ENCODE measurements at places on chromosomes 6 and 20.

- peak; percentile 81 for DNase-seq
Measured at GRCh38 chr6:31356946-31357466, at the start of gene HLA-B. Gene HLA-B (minus strand): TSS chr6:31357179. CDS start chr6:31357158, 21 bp downstream.

- DNase-seq, result no peak
Measured at GRCh38 chr6:160042014-160042773, 73.3 kb downstream of the IGF2R start.

GRCh38 chr20:63837479-63837878, 6.4 kb upstream of the ZBTB46 start:
- no peak for DNase-seq

GRCh38 chr6:148890652-148891404, 144.0 kb downstream of the UST start:
- no peak for DNase-seq

DNA sequence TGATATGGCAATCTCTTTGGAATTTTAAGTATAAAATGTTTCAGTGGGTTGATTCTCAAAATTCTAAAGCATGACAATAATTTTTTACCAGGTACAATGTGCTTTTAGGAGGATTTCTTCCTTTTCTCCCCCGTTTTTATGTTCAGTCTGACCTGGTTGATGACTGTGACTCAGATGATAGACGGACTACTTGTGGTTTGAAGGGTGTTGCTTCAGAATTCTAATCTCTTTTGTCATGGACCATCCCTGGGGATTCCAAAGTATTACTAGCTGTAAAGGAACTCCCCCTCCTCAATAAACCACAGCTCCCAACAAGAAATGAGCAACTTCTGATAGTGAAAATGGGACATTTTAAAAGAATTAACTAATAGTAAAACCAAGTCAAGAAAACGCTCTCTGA, 34.9 kb upstream of the TNFAIP3 start:
- no peak for DNase-seq

DNA sequence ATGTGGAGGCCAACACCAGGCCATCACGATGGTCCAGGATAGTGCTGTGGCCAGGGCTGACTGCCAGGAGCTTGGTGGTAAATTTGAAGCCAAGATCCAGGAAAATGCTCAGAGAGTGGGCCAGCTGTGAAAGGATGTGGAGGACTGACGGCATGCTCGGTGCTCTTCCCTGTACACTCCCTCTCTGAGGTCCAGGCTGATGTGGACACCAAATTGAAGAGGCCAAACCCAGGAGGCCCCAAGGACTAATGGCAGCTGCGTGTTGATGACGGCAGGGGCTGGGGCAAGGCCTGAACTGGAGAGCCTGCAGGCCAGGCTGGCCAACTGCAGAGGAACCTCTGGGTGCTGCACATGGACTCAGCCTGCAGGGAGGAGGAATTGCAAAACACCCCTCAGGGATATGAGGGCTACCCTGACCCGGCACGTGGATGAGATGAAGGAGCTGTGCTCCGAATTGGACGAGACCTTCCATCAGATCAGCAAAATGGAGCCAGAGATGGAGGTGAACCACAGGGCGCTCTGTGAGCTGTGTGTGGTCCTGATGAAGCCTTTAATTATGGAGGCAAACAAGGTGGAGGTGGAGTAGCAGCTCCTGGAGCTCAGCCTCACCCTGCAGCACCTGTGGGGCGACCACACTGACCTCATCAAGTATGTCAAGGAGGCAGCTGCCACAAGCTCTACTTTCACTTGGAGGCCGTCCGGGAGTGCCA, 6.9 kb upstream of the RAET1E start:
- no peak for DNase-seq

GRCh38 chr6:6842291-6842690, 253.8 kb downstream of the LY86 start:
- no peak for DNase-seq

- DNase-seq, result no peak
Measured at GRCh38 chr6:129312880-129313279, 397.1 kb downstream of the ARHGAP18 start.

- no peak for DNase-seq
Measured at GRCh38 chr6:1202201-1202600, 109.7 kb upstream of the FOXQ1 start.

DNA sequence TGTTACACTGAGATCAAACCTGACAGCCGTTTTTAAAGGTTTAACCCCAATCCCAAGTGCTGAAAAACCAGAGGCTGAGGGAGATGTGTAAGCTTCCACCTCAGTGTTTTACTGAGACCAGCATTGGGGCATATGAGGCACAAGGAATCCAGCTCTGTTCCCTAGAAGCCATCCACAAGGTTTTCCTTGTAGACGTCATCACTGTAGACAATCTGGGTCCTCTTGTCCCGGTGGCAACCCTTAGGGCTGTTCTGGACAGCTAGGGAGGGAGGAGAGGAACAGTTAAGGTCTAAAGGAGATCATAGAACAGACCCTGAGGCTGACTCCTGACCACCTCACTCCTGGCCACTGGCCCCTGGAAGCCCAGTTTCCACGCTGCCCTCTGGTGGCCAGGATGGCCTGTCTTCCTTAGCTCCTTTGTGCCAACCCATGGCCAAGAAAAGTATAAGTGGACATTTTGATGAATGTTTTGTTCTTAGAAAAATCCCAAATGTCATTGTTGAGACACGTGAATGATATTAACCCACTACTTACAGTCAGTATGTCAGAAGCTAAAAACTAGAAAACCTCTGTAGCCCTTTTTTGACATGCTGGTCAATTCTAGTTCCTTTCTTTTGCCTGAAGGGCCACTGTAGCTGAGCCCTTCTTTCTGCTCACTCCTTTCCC, 6.4 kb downstream of the CFB start:
- DNase-seq, result peak; percentile 58

- no peak for DNase-seq
Measured at GRCh38 chr6:62042429-62042828, 243.6 kb downstream of the KHDRBS2 start.

GRCh38 chr6:155561257-155561965, 105.8 kb upstream of the NOX3 start:
- no peak for DNase-seq

GRCh38 chr20:50373674-50374286, 136.4 kb upstream of the PTPN1 start:
- no peak for DNase-seq

DNA sequence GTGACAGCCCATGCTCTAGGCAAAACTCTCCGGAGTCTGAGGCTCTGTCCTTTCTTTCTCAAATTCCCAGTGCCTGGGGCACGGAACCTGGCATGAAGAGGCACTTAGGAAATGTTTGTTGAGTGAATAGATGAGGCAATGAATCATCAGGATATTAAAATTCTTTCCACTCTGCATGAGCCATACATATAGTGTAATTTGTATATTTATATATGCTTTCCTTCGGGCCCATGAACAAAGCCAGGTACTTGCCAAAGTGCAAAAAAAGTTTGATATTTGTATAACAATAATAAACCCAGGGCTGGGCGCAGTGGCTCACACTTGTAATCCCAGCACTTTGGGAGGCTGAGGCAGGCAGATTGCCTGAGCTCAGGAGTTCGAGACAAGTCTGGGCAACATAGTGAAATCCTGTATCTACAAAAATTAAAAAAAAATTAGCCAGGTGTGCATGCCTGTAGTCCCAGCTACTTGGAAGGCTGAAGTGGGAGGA, 212.3 kb upstream of the ZNF217 start:
- DNase-seq, result no peak

DNA sequence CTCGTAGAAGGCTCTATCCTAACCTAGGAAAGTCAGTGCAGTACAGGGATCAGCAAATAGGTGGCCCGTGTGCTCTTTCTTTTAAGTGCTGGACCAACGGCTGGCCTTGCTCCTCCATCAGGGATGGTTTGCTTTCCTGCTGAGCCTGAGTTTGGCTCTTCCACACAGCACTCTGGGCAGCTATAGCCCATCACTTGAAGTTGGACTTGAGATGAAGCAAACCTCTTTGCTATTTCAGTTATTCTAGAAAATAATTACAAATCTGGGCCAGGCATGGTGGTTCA, 66.9 kb upstream of the KCNK16 start:
- no peak for DNase-seq

DNA sequence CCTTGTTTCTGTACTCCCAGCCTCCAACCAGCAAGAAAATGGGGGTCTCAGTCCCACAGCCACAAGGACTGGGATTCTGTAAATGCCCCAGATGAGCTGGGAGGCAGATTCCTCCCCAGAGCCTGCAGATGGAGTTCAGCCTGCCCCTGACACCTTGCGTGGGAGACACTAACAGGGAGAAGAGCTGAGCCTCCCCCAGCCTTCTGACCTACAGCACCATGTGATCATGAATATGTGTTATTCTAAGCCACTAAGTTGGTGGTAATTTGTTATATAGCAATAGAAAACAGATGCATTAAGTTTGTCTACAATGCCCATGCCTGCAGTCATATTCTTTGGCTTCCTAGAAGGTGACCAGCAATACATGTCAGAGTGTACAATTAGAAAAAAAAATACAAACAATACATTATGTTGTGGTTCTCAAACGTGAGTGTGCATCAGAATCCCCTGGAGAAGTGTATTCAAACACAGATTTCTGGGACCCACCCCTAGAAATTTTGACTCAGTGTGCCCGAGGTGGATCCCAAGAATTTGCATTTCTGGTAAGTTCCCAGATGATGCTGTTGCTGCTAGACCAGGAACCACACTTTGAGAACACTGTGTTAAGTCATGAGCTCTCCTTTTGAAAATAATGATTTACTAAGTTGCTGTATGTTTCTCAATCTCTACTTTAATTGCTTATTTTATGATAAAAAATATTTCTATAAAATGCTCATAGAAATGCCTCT, 39.9 kb downstream of the SLC22A3 start:
- no peak for DNase-seq

DNA sequence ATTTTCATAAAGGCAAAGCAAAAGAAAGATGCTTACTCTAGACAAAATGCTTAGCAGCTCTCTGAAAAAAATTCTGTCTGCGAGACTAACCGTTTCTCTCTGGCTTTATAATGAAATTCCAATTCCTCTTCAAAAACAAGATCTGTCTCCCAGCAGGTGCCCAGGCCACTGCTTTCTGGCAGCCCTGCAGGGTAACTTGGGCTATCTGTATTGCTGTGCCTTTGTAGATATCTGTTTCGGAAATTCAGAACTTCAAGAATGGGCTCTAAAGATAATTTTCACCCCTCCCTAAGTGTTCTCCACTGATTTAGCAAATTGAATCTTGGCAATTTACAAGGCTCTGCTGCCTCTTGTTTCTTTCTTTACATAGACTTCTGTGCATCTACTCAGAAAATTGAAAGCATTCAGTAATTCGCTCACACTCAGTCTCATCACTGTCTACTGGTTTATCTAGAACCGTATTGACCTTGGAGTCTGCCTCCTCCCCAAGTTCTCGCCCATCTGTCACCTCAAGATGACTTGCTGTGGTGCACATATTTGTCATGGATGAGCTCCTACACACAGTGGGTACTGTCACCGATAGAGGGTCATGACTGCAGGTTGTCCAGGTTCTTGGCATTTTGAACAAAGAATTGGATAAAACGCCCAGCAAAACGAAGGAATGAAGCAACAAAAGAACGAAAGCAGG, 26.4 kb upstream of the FABP7 start:
- no peak for DNase-seq

- peak; percentile 29 for DNase-seq
Measured at GRCh38 chr6:25035174-25035511, 99.4 kb upstream of the RIPOR2 start.

GRCh38 chr6:111753573-111753972, 119.7 kb downstream of the FYN start:
- DNase-seq, result no peak

- DNase-seq, result no peak
Measured at GRCh38 chr6:168061269-168062210, 17.5 kb downstream of the FRMD1 start.

GRCh38 chr6:41028561-41029412, 10.2 kb downstream of the UNC5CL start:
- DNase-seq, result peak; percentile 69

DNA sequence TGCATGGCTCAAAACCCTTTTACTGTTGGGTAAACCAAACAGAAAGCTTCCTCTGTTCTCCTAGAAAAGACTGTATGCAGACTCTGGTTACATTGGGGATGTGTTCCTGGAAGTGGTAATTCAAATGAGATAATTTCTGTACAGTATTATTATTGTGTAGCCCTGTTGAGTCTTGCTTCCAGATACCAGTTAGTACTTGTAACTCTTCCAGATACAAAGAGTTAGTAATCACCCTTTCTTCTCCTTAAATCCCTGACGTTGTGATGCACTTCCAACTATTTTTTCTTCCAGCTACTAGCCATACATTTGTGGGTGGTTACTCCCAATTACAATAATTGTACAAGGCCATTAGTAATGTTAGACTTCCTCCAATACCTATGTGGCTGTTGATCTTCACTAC, 42.3 kb upstream of the GRIK2 start:
- no peak for DNase-seq

GRCh38 chr20:29325304-29325640, 1932.2 kb upstream of the DEFB115 start:
- no peak for DNase-seq

DNA sequence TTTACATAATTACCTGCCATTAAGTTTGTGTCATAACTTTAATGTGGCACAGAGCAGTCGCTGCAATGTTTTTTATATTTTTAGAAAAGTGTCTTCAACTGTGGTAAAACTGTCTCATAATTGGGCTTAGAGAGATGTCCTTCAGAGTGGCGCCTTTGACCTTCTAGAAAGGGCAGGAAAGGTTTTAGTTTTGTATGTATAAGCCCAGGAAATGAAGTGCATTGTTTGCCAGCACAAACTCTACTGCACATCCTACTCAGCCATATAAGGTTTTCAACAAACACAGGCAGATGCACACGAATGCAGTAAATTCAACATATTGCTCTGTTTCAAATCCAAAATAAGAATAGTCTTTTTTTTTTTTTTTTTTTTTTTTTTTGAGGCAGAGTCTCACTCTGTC, 201.4 kb downstream of the ALDH8A1 start:
- DNase-seq, result no peak

DNA sequence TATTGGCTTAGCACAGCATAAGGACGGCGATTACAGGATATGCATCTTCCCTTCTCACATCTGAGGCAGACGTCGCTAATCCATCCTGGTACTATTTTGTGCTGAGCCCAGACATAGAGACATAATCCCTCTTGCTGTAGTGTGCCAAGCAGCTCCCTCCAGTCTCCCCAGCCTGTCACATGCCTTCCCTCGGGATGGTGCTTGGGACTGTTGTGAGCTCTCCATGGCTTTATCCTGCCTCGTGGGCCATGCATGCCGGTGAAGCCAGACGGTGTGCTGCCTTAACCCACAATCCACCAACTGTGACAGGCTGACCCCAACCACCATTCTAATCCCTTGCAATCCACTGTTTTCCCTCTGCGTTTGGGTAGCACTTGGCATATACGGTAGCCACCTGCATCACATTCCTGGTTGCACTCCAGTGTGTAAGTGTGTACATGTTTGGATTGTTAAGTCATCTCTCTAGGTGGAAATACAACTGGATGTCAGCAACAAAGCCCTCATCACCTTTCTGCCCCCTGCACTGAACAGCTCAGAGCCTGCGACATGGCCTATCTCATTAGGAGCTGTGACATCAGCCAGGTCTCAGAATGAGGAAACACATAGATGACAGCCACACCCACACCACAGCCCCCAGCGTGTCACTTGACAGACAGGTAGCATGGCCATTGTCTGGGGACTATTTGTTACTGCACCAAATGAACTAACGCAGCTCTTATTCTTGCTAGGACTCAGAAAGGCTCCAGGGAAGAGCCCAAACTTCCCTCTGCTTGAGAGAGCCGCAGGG, 374.8 kb upstream of the CDH4 start:
- DNase-seq, result no peak
